ENCODE measurements at places on chromosomes 13 and 19.

DNA sequence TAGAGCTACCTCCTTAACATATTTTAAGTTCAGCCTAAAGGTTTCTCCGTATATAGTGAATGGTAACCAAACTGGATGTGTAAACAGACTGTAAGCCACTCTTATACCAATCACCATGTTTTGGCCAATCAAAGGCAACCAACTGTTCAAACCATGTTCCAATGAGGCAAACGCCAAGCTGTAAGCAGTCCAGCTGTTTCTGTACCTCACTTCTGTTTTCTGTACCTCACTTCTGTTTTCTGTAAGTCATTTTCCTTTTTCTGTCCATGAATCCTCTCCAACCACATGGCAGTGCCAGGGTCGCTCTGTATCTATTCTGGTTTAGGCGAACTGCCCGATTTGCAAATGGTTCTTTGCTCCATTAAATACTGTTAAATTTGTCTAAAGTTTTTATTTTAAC is 24.4 kb downstream of the COMMD6 start:
- DNase-seq: no peak

GRCh38 chr13:51856027-51856736 is 5.6 kb upstream of the CCDC70 start:
- DNase-seq: no peak

DNA sequence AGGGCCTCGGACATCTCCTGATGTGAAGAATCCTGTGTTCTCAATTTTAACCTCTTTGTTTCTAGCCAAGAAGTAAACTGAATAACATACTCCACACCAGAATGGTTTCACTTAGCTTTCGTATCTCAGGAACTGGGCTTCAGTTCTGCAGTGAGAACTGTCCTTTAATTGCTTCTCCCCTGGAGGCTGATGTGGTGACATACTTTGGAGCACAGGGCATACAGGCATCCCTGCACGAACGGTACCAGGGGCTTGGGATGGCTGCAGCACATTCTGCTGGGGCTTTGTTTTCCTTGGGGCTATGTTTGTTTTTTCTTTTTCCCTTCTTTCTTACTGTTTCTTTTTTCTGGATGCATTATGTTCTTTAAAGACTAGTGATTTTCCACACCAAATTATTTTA is 230.5 kb downstream of the TM9SF2 start:
- no peak for DNase-seq

DNA sequence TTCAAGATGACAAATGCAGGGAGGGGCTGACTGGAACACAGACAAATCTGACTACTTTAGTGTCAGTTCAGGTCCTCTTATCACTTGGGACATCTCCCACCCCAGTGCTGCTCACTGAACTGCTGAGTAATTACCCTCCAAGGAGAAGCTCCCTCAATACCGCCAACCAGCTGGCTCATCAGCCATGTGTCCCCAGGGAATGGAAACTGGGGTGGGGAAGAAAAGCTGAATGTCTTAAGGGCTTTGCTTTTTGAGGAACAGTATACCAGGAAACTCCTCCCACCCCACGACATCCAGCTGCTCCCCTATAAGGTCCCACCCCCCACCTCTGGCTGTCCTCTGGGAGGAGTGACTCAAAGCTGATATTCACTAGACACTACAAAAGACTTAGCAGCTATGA is 2.0 kb downstream of the ZNF823 start:
- no peak for DNase-seq

- no peak for DNase-seq
These were observed 416 bp upstream of the DOCK9 start for GRCh38 chr13:98978280-98978679.

Measured in hypothalamus (tissue), 51 donors.